Placental pericyte (primary cell): ENCODE measurements at places on chromosomes 7 and 10. TPM values are rescaled to one million over a fixed set of nuclear protein-coding genes. Genes with fewer than 3 reads are reported as not detected.

HMX2 gene
- total RNA-seq, result not detected in 2 replicates

RPEL1 gene
- total RNA-seq, result under 0.01 TPM in 1 of 2 replicates, not detected in the other

HHEX gene
- total RNA-seq, result 7.9 and 9.7 TPM in 2 replicates

MYO1G gene
- 0.14 and 0.22 TPM in 2 replicates for total RNA-seq

MEPCE gene
- total RNA-seq, result 26.9 and 43.7 TPM in 2 replicates

HEPACAM2 gene
- not detected in 2 replicates for total RNA-seq

TBL2 gene
- 81.9 and 90.8 TPM in 2 replicates for total RNA-seq

AKR1C4 gene
- total RNA-seq, result not detected in 2 replicates

HYCC1 gene
- total RNA-seq, result 74.0 and 136 TPM in 2 replicates

ZPBP gene
- not detected in 2 replicates for total RNA-seq

CALML3 gene
- not detected in 2 replicates for total RNA-seq

SEMA3C gene
- total RNA-seq, result 212 and 223 TPM in 2 replicates

TEX47 gene
- total RNA-seq, result not detected in 2 replicates

SPDYE11 gene
- not detected in 2 replicates for total RNA-seq

LRRD1 gene
- total RNA-seq, result under 0.01 TPM in 1 of 2 replicates, not detected in the other

IL15RA gene
- 10.7 and 11.2 TPM in 2 replicates for total RNA-seq

ACTL6B gene
- not detected in 2 replicates for total RNA-seq

PPP3CB gene
- total RNA-seq, result 27.5 and 29.8 TPM in 2 replicates

SEC61A2 gene
- total RNA-seq, result 6.6 and 9.6 TPM in 2 replicates

DNAH11 gene
- total RNA-seq, result under 0.01 TPM in 1 of 2 replicates, not detected in the other

CDK1 gene
- total RNA-seq, result 0.88 and 82.0 TPM in 2 replicates

TMEM225B gene
- 0.44 TPM in 1 of 2 replicates, not detected in the other for total RNA-seq

LBX1 gene
- not detected in 2 replicates for total RNA-seq

LOXL4 gene
- total RNA-seq, result 23.0 and 70.5 TPM in 2 replicates

NRP1 gene
- total RNA-seq, result 205 and 421 TPM in 2 replicates

WEE2 gene
- not detected in 2 replicates for total RNA-seq

TRDMT1 gene
- total RNA-seq, result 5.7 and 11.0 TPM in 2 replicates

STEAP1 gene
- total RNA-seq, result 7.4 and 56.8 TPM in 2 replicates

FBXW4 gene
- 29.8 and 42.4 TPM in 2 replicates for total RNA-seq

CLCN1 gene
- not detected in 2 replicates for total RNA-seq

SLC26A5 gene
- not detected in 2 replicates for total RNA-seq

RSPH10B2 gene
- 0.22 TPM in 1 of 2 replicates, not detected in the other for total RNA-seq

GDF10 gene
- total RNA-seq, result not detected in 2 replicates

INA gene
- 0.66 and 3.7 TPM in 2 replicates for total RNA-seq

HGF gene
- total RNA-seq, result 282 and 285 TPM in 2 replicates

NSMCE4A gene
- 16.4 and 34.4 TPM in 2 replicates for total RNA-seq

TAS2R16 gene
- total RNA-seq, result not detected in 2 replicates

CNNM1 gene
- under 0.01 and 1.6 TPM in 2 replicates for total RNA-seq

GCK gene
- 0.22 TPM in 1 of 2 replicates, not detected in the other for total RNA-seq

WNT8B gene
- total RNA-seq, result not detected in 2 replicates

ZNF316 gene
- 14.7 and 19.6 TPM in 2 replicates for total RNA-seq

LIPA gene
- total RNA-seq, result 36.7 and 77.0 TPM in 2 replicates

NODAL gene
- total RNA-seq, result not detected in 2 replicates
